CD4-positive, alpha-beta T cell treated with Interleukin-17A for 1 hour (primary cell): ENCODE measurements at places on chromosomes 6 and 20.

DNA sequence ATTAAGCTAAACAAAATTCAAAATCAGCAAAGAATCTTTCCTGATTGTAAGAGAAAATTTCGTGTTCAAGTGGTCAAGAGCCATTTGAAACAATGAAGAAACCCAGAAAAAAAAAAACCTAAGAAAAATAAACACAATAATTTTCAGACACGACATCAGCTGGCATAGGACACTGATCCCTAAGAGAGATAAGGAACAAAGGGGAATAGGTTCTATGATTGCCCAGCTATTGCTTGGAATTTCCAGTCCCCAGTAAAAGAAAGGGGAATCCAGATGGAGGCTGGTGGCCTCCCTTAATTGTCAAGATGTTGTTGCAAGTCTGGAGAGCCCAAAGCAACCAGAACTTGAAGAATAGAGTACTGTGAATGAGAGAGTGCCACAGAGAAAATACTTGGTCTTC is 48.5 kb downstream of the COL12A1 start:
- DNase-seq, result no peak

DNA sequence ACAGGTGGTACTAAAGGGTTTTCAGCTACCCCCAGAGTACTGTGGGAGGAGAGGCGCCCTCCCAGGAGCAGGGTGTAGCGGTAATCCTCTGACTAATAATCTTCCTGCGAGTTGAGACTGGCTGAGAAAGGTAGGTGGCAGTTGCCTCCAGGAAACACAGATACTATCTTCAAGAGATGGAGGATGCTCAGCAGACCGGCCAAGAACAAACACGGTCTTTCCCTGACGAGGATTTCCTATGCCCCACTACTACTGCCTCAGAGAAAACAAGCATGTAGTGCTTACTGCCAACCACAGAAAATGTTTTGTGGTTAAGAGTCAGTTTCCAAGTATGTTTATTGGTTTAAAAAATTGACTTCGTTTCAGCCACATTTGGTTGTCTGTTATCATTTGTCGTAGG is 26.8 kb downstream of the C6orf89 start:
- peak; percentile 77 for DNase-seq

DNA sequence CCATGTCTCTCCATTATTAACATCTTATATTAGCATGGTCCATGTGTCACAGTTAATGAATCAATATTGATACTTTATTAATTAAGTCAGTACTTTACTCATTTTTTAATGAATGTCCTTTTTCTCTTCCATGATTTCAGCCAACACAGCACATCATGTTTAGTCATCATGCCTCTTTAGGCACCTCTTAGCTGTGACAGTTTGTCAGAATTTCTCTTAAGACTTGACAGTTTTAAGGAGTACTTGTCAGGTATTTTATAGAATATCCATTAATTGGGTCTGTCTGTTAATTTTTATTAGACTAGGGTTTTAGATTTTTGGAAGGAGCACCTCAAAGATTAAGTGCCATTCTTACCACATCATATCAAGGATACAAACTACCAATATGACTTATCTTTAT is 729.4 kb downstream of the HACE1 start:
- DNase-seq, result no peak

DNA sequence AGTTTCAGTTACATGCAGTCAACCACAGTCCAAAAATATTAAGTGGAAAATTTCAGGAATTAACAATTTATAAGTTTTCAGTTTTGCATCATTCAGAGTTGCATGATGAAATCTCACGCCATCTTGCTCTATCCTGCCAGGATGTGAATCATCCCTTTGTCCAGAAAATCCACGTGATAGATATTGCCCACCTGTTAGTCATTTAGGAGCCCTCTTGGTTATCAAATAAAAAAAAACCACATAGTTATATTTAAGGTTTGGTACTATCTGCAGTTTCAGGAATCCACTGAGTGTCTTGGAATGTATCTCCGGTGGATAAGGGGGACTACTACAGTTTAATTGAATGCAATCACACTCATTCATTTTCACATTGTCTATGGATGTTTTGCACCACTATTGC is 1249.0 kb upstream of the CITED2 start:
- DNase-seq, result no peak

DNA sequence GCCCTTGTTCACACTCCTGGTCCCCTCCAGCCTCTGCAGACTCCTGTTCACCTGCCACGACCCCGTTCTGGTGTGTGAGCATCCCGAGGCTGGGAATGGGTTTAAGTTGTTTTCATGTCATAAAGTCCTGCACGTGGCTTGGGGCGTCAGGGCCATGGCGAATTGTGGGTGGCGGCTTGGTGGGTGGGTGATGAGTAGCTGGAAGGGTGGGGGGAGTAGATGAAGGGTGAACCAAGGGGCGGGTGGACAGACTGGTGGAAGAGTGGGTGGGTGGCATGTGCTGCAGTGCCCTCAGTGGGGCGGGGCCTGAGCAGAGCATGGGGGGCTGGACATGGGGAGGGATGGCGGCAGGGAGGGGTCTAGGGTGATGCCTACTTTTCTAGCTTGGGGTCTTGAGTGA is 54.3 kb downstream of the DLGAP4 start:
- no peak for DNase-seq

DNA sequence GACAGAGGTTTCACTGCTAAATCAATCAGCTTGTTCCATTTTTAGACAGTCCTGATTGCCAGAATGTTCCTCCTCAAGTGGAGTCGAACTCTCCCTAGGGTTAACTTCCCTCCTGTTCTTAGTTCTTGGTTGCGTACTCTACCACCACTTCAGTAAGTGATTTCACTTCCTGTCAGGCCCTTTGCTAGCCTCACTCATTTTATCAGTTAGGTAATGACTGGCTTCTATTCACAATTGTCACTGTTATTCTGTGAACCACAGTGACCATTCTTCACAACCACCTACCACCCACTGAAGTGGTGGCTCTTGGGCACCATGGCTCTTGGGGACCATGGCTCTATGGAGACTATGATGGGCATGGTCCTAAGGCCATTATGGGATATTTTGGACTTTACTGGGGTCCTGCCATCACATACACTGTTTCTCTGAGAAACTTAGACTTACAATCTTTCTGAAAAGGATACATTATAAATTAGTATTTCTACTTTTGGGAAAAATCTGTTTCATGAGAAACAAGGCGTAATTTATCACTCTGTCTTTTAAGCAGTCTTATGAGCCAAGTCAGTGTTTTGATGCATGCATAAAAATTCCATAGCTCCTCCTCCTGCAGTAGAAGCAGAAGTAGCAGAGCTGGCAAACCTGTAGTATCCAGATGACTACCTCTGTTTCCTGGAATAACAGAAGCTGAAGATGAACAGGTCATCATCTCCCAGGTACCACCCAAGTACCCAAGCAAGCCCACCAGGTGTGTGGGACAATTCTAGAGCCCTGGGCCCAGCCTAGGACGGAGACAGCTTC is 66.3 kb downstream of the ATXN1 start:
- peak; percentile 65 for DNase-seq

GRCh38 chr20:32564440-32564839 is 20.7 kb downstream of the NOL4L start:
- DNase-seq, result no peak

GRCh38 chr6:144250276-144250675 is 34.9 kb upstream of the UTRN start:
- no peak for DNase-seq

- no peak for DNase-seq
Observed at GRCh38 chr6:35786810-35787209, 6.0 kb downstream of the CLPSL1 start.

- no peak for DNase-seq
Observed at GRCh38 chr6:148738946-148739821, 7.6 kb upstream of the UST start.

DNA sequence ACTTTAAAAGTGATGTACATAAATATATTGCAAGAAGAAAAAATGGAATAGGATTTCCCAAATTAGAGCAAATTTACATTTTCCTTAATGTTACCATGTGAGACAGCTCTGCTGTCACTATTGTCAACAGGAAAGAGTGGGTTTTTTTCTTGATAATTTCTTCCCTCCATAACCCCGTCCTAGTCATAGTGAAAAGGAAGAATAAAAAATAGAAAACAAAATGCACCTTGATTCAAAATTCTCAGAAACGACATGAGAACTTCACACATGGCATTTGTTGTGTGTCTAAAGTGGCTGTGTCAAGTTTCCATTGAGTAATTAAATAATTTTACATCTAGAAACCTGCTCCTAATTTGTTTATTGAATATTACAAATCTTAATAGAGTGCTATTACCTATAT is 945.2 kb upstream of the SLC35B3 start:
- DNase-seq, result no peak

DNA sequence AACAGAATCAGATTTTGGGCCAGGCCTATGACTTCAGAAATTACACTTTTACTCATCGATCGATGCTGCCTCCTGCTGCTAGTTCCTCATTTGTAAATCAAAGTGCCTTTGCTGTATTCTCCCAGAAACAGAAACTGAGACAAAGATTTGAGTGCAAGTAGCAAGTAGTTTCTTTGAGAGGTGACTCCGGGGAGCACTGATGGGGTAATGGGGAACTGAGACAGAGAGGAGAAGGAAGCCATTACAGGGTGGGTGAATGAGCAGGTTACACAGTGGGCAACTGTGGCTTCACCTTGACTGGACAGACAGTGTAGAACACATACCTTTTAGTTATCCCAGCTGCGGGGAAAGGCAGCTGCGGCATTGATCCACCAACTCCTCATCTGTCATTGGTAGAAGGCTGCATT is 9.7 kb upstream of the CD40 start:
- no peak for DNase-seq

GRCh38 chr6:168703990-168704389 is 263.0 kb downstream of the SMOC2 start:
- no peak for DNase-seq

GRCh38 chr6:136677822-136678221 is 114.5 kb downstream of the MAP3K5 start:
- DNase-seq, result no peak

GRCh38 chr20:41316051-41316450 is 1.5 kb downstream of the ZHX3 start:
- DNase-seq, result no peak

GRCh38 chr6:40125680-40126394 is 191.6 kb upstream of the MOCS1 start:
- no peak for DNase-seq

GRCh38 chr6:78502386-78502887 is 364.9 kb upstream of the IRAK1BP1 start:
- DNase-seq, result no peak

DNA sequence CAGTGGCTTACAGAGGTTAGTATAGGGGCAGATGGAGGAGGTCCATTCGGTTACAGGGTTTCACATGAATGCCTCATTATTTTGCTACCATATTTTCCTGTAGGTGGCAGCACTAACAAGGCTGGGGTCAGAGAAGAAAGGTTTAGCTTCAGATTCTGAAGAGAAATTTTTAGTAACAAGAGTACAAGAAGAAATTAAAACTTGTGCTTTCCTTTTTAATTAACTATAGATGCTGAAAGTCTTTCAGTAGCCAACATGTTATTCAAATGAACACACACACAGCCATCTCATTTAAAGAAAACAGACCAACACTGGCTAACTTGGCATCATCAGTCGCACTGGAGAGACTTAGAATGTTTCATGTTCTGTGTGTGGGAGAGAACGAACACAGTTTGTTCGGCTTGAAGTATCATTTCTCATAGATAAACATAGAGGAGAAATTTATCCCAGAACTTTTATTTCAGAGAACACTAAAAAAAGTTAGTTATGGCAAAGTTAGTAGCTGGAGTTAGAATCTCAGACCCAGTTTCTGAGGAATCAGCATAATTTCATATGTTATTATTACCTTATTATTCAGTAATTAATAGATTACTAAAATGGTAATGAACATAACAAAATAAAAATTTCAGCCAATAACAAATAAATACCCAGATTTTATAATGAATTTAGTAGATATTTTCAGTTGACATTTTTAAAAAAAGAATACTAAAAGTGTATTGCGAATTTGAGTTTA is 314.0 kb upstream of the RSPO3 start:
- no peak for DNase-seq

DNA sequence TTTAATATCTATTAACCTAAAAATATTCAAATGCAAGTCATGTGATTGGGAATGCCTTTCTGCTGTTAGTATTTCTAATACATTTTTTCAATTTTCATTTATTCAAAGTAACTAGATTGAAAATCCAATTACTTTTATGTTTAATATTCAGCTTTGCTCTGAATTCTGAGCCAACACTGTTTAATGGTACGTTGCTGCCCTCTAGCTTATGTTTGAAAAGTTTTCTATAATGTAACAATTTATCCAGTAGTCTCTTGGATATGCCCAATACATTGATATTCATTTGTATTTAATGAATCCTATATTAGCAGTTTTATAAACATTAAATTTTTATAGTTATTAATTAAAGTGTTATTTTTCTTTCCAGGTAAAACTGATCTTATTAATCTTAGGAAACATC is 47.4 kb downstream of the LGSN start:
- no peak for DNase-seq

GRCh38 chr6:56096541-56096940 is 150.8 kb downstream of the COL21A1 start:
- no peak for DNase-seq

- DNase-seq, result peak; percentile 78
Observed at GRCh38 chr20:50192364-50193198, 2.0 kb downstream of the CEBPB start.

DNA sequence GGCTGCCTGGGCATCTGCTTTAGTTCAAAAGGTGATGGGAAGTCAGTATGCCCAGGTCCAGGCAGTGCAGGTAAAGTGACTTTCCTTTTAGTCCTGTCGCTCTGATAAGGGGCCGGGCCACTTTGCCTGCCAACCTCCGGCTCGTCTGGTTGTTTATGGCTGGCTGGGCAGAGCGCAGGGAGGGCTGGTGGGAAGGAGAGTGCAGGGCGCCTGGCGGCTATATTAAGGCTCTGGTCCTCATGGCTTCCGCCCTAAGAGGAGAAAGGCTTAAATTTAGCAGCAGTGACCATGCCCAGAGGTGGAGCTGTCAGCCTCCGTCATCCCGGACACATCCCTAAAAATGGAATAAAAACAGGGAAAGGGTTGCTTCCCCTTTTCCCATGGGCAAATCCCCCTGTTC is 14.6 kb downstream of the GATA5 start:
- no peak for DNase-seq

DNA sequence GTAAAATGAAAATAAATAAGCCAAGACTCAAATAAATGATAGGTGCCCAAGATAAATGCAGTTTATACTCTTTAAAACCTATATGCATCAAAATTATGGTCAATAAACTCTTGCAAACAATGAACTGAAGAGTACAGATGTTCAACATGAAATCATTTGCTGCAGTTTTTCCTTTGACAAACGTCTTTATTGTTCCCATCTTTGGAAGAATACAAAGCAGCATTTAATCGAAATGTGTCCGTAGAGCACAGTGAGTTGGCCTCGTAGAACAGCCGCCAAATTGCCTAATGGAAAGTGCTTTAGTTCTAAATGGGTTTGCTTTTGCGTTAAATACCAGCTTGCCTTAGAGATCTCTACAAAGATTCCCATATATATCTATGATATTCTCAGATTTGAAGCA is 447.4 kb downstream of the PKHD1 start:
- DNase-seq, result no peak

DNA sequence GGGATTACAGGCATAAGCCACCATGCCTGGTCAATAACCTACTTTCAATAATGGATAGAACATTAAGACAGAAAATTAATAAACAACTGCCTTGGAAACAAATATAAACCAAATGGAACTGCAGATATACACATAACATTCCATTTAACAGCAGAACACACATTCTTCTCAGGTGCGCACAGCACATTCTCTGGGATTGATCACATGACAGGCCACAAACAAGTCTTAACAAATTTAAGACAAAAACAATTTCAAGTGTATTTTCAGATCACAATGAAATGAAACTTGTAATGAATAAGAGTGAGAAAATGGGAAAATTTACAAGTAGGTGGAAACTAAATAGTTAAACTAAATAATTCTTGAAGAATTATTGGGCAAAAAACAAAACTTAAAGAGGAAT is 167.9 kb downstream of the TBX18 start:
- DNase-seq, result no peak
